Activated CD8-positive, alpha-beta memory T cell treated with anti-CD3 and anti-CD28 coated beads, Interleukin-2, amount 10 ng/mL, durations not matched to agents 7 days and 5 days (primary cell): ENCODE measurements at places on chromosomes 3 and 15.

- no peak for DNase-seq
These were observed 197.2 kb downstream of the VGLL3 start for GRCh38 chr3:86793786-86794185.

GRCh38 chr3:143307613-143308183, 188.1 kb downstream of the CHST2 start:
- DNase-seq = no peak

- DNase-seq = no peak
These were observed 63.8 kb upstream of the ANKRD34C start for GRCh38 chr15:79218588-79219200.

- DNase-seq = no peak
These were observed 10.3 kb upstream of the SLC25A38 start for GRCh38 chr3:39372833-39373232.

DNA sequence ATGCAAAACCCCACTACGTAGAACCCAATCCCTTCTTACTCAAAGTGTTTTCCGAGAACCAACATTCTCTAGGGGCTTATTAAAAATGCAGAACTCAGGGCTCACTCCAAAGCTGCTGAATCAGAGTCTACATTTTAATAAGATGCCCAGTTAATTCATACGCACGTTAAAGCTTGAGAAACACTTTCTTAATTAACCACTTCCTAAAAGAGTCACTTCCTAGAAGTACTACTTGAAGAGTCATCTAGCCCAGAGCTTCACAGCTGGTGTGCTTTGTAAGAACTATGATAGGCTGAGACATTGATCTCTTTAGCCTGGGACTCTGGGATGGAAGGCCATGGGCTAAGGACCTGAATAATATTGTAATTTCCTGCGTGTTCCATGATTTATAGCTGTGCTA, 9.0 kb downstream of the COL6A5 start:
- DNase-seq = no peak

GRCh38 chr3:181700168-181701087, 11.3 kb upstream of the SOX2 start:
- peak; percentile 61 for DNase-seq

DNA sequence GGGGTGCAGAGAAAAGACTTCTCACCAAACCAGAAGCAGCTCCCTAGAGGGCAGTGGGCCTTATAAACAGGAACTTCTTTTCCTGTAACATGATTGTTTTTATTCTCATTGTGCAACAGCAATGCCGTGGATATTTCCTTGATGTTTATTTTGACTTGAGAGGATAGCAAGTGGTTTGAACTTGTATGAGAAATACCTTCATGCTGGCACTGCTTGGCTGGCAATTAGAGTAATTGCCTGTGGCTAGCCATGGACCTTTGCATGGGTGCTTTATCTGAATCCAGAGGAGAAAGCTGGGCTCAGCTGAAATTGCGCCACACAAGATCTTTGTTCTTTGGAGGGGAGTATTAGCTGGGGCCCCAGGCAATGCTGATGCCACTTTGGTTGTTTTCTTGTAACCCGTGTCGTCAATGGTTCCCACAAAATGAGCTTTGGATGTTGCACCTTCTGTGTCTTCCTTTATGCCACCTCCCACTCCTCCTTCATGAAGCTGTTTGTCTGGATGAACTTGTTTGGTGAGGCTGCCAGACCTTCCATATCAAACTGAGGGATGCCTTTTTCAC, 37.9 kb downstream of the CMTM8 start:
- DNase-seq = no peak

GRCh38 chr3:11671648-11672100, 28.0 kb upstream of the VGLL4 start:
- DNase-seq = no peak

- DNase-seq = no peak
These were observed 7.0 kb downstream of the SUCLG2 start for GRCh38 chr3:67647390-67647878.

DNA sequence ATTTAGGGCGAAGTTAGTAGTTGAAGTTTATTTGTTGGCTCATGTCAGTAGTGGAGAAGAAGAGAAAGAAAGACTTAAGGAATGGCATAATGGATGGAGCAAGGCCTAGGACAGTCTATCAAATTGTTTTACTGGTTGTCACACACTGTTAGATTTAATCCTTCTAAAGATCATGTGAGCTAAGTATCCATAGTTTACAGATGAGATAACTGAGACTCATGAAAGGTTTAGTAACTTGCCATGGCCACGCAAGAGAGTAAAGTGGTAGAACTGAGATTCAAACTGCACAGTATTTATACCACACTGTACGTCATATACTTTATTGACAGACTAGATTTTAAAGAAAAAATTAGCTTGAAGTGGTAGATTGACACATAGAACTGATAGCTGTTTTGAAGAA, 11.4 kb downstream of the SPRED1 start:
- DNase-seq = no peak

DNA sequence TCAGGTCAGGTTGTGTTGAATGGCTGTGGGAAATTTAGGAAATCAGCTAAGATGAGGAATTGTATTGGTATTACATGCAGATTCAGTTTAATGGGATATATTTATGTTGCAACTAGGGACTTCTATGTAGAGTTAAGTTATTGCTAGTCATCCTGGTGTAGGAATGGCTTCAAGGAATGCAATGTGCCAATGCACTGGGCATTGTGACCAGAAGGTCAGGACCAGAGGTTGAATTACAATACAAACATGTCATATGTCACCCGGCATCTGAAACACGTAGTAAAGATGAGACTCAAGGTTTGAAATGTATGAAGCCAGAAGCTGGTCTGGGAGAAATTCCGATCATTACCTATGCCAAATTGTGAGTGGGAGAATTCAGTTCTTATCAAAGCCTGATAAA, 11.7 kb upstream of the GAP43 start:
- no peak for DNase-seq

- no peak for DNase-seq
These were observed 7.5 kb downstream of the DTWD1 start for GRCh38 chr15:49628379-49628778.

DNA sequence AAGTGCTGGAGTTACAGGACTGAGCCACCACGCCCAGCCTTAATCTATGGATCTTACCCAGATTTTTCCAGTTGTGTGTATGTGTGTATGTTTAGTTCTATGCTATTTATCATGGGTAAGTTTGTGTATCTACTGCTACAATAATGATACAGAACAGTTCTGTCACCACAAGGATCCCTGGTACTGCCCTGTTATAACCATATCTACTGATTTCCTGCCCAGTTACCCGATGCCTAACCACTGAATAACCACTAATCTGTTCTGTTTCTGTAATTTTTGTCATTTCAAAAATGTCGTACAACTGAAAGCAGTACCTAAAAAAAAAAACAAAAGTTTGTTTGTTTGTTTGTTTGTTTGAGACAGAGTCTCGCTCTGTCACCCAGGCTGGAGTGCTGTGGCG, 123.7 kb upstream of the RAP2B start:
- DNase-seq = no peak

DNA sequence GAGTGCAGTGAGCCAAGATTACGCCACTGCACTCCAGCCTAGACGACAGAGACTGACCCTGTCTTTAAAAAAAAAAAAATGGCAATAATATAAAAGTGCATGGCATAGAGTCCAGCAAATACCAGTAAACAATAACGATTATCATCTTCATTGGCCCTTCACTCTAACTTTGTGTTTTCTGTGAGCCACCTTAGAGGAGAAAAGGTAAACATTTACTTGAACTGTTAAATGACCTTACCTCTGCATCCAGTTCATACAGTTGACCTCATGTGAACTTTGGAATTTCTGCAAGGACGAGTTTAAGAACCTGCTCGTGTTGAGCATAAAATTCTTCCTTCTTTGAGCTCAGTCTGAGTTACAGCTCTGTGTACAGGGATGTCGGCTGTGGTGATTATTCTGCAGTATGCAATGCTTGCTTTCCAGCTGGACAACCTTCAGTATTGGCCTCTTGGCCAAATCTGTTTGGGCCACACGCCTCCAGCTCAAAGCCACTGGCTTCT, 56.6 kb downstream of the RLBP1 start:
- DNase-seq = no peak

DNA sequence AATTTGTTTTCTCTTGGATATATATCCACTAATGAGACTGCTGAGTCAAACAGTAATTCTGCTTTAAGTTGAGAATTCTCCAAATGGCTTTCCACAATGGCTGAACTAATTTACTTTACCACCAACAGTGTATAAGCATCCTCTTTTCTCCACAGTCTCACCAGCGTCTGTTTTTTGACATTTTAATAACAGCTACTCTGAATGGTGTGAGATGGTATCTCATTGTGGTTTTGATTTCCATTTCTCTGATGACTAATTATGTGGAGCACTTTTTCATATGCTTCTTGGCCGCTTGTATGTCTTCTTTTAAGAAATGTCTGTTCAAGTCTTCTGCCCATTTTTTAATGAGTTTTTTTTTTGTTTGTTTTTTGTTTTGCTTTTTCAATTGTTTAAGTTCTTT, 206.2 kb downstream of the CTNNB1 start:
- no peak for DNase-seq

DNA sequence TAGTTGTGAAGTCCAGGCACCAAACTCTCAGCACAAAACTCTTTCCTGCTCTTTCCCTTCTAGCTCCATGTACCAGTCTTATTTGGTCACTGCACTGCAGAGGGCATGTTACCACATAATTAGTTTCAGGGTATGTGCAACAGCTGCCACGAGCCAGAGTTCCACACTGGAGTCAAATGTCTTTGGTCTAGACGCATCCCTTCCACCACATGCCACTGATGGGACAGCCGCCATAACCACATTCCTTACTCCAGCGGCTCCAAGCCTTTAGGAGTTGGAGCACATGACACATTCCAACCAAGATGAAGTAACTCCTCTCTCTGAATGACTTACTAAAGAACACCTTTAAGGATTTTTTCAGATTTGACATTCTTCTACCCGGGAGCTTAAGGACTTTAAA, 153.4 kb downstream of the ERC2 start:
- no peak for DNase-seq

DNA sequence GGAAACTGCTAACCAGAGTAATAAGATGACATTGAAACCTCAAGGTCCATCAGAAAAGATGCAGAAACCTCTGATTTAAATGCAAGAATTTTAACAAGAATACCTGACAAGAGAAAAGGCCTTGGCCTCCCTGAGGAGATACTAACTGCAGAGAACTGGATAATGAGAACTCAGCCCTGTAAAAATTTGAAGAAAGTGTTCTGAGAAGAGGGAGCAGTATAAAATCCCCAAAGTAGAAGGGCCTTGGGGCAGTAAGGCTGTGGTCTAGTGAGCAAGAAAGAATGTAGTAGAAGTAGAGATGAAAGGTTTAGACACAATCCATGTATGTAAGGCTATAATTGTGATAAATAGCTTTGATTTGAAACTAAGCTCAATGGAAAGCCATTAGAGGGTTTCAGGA, 394.1 kb downstream of the ZBBX start:
- DNase-seq = no peak

DNA sequence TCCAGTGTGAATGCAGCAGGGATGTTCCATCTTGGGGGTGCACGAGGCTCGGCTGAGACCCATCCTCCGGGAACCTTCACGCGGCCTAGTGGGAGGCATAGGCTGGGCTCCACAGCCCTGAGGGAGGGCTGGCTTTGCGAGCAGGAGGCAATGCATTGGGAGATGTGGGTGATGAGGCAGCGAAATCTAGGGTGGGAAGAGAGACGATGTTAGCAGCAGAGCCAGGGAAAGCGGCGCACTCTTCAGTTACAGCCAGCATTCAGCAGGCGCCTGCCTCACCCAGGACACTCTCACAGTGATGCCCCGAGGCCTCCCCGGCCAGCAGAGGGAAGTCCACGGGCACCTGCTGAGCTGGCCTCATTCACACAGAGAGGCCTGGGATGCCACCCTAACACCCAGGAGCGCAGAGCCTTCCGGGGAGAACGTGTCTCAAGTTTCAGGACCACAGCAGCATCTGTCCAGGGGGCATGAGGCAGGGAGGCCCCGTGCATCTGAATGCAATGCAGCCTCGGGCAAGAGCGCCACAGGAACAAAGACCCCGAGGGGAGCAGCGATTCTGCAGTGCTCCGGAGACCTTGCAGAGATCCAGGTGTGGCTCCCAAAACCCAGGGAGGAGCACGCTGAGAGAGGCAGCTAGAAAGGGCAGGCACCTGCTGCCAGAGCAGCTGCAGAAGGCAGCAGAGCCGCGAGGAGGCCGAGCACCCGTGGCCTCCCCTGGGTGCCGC, 102.4 kb downstream of the NUP210 start:
- DNase-seq = no peak

GRCh38 chr3:195068084-195069080, 202.6 kb downstream of the XXYLT1 start:
- no peak for DNase-seq

- DNase-seq = no peak
These were observed 22.6 kb downstream of the EFHB start for GRCh38 chr3:19911452-19911851.

- peak; percentile 86 for DNase-seq
These were observed 452.8 kb downstream of the FOXP1 start for GRCh38 chr3:71130471-71131374.

- no peak for DNase-seq
These were observed 5.7 kb downstream of the CEP19 start for GRCh38 chr3:196706327-196706726.

DNA sequence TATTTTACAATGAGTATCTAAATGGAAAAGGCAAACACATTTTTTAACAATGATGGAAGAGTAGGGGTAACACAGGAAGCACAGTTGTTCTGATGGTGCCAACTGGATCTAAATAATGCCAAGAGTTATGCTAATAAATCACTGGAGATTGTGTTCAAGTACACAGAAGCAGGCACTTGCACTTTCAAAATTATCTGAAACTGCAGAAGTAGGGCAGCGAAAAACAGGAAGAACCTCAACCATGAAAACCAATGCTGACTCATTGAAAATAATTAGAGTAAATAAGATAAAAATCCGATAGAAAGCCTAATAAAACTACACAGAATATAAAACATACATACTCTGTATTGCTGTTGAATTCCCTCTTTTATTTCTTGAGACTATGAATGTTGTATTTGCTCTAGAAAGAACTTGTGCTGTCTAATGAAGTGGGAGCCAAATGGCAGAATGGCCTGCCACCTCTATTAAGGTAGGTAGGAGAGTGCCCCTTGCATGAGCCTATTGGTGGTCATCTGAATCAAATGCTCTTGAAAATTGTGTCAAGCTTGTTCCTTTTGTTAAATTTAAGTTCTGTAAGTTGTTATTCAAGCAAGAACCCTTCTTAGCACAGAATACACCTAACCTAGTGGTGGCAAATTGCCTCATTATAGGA, 93.7 kb downstream of the ABI3BP start:
- DNase-seq = no peak

GRCh38 chr15:69172847-69173246, 12.4 kb downstream of the GLCE start:
- no peak for DNase-seq

DNA sequence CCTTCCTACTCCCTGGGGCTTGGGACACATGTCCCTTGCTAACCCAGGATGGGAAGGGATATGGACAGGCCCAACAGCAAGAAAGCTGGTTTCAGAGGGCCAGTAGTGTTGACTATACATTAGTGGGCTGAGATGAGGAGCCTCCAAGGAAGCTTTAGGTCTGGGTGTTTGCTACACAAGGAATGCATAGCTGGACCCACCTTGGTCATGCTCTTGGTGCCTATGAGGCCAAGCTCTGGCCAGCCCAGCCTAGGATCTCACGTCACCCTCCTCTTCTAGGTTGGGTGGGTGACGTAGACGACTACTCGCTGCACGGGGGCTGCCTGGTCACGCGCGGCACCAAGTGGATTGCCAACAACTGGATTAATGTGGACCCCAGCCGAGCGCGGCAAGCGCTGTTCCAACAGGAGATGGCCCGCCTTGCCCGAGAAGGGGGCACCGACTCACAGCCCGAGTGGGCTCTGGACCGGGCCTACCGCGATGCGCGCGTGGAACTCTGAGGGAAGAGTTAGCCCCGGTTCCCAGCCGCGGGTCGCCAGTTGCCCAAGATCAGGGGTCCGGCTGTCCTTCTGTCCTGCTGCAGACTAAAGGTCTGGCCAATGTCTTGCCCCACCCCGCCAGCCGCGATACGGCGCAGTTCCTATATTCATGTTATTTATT, 653 bp upstream of the WDR6 start:
- no peak for DNase-seq
